ENCODE measurements at places on chromosomes 2 and 18. TPM values are rescaled to one million over a fixed set of nuclear protein-coding genes. Genes with fewer than 3 reads are reported as not detected.

The RAD51AP2 gene
- total RNA-seq, result not detected

The CYP26B1 gene
- 11.3 TPM for total RNA-seq

The LRATD1 gene
- total RNA-seq, result 0.49 TPM

The MARCO gene
- total RNA-seq, result not detected

The GPR45 gene
- total RNA-seq, result not detected

The DNAH6 gene
- under 0.01 TPM for total RNA-seq

The CTNNA2 gene
- total RNA-seq, result not detected

The CAPN14 gene
- total RNA-seq, result 1.1 TPM

The HDLBP gene
- total RNA-seq, result 646 TPM
